ENCODE measurements at places on chromosomes 5 and 9.

DNA sequence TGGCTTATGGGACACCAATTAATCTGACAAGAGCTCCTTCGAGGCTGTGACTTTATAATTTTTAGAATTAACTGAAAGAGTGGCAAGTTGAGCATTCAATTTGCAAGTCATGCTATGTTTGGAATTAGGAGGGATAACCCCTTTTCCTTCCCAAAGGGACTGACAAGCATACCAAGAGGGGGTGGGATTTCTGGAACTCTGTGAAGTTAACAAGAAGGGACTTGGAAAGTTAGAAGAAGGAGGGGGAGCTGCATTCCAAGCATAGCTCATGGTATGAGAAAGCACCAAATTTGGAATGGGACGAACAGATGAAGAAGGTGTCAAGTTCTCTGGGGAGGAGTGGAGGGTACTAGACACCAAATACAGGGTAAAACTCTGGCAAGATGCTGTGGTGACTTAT lies 8.9 kb upstream of the PALM2AKAP2 start:
- no peak for DNase-seq

GRCh38 chr9:127033789-127034188 lies 88.6 kb downstream of the ANGPTL2 start:
- DNase-seq, result no peak

DNA sequence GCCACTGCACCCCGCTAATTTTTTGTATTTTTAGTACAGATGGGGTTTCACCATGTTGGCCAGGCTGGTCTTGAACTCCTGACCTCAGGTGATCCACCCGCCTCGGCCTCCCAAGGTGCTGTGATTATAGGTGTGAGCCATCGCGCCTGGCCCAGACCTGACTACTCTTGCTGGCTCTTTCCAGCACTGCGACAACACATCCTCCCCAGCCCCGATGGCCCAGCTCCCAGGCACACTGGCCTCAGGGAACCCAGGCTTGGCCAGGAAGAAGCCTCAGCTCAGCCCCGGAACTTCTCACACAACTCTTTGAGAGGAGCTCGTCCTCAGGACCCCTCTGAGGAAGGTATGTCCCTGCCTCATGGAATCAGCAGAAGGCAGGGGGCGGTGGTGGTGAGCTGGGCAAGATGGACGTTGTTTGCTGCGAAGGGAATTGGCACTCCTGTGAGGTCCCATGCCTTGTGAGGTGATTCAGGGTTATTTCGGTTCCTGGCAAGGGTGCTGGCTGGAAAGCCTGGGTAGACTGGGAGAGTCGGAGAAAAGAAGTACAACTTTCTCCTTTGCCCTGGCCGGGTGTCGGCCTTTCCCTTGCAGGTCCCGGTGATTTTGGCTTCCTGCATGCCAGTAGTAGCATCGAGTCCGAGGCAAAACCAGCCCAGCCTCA lies 5.9 kb downstream of the DELE1 start:
- DNase-seq, result no peak

- no peak for DNase-seq
These were observed 201.1 kb upstream of the MVB12B start for GRCh38 chr9:126125577-126125976.

Data from T-helper 17 cell (primary cell).